ENCODE measurements at places on chromosomes 2 and 18.

DNA sequence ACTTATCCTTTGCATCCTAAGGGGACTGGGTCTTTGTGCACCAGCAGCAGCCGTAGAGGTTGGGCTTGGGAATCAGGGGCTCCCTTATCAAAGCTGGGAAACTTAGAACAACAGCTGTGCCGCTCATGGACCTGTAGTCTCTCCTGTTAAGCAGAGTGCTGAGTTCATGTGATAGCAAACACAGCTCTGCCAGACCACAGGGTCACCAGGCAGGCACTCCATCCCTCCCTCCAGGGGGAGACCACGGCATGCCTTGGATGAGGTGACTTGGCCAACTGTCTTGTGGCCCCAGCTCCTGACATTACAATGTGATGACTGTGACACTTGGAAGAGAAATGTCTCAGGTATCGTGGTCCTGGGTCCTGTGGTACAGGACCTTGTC lies 60.0 kb downstream of the DGKD start:
- DNase-seq, result no peak

DNA sequence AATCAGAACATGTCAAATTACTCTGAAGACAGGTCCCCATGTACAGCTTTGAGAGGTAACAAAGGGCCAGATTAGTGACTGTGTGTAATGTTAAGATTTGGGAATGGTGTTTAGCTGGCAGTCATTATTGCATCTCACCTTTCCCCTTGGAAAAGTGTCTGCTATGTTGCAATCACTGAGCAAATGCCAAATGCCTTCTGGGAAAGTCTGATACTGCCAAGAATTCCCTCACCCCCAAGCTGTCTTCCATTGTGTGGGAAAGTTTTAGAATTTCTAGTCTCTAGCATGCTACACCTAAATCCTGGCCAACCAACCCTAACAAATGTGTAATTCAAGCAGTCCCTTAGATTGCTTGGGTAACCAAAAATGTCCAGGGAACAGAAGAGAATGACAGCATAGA lies 13.6 kb upstream of the PELI1 start:
- DNase-seq, result no peak

DNA sequence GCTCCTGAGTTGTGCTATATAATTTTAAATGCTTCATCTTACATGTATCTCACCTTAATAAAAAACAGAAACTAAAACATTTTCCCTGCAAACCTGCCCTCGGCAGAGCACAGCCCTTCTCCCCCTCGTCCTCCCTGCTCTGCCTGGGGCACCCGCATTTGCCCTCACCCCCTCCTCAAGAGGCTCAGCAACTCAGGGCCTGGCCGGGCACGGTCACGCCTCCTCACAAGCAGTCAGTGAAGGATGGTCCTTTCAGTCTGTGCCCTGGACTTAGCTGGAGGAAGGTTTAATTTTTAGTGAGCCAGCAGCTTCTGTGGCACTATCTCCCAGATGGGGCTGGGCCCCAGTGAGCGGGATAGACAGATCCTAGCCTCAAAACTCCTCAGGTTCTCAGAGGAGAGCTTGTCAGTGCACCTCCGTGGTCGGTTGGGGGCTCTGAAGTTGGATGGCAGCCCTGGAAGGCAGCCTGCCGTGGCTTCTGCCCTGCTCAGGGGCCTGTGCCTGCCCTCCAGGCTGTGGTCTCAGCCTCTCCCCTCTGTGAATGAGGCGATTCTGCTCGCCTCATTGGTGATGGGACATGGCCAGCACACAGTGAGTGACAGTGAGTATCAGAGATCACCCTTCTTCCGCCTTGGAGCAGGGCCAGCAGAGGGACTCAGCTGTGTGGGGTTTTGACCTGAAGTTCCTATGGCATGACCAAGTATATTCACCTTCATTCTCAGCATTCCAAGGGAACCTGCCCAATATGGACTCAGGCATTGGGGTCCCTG lies 56.3 kb upstream of the AFF3 start:
- DNase-seq, result no peak

GRCh38 chr2:134839649-134840048 lies 1.2 kb downstream of the ACMSD start:
- DNase-seq, result no peak

DNA sequence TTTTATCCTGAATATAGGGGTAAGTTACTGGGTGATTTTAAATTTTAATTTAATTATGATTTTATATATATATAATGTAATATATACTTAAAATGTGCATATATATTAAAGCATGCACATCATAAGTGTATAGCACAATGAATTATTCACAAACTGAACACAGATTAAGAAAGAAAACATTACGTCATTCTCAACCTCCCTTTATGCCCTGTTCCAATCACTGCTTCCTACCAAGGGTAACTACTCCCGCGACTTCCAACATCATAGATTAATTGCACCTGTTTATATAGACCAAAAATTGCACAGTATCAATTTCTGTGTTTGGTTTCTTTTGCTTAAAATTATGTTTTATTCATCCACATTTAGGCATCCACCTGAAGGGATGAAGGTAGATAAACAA lies 301.3 kb upstream of the KLHL14 start:
- DNase-seq, result no peak

Measured in NAMALWA (cell line).